Stimulated activated CD4-positive, alpha-beta T cell treated with anti-CD3 and anti-CD28 coated beads, Interleukin-12 subunit alpha, Interleukin-12 subunit beta, amount 100 ng/mL, for 4 hours (primary cell): ENCODE measurements at places on chromosomes 13 and 19.

GRCh38 chr19:42352301-42353259, 27.1 kb downstream of the MEGF8 start:
- DNase-seq, result no peak

- DNase-seq, result no peak
Observed at GRCh38 chr19:12159773-12160414, 3.0 kb upstream of the ZNF136 start.

DNA sequence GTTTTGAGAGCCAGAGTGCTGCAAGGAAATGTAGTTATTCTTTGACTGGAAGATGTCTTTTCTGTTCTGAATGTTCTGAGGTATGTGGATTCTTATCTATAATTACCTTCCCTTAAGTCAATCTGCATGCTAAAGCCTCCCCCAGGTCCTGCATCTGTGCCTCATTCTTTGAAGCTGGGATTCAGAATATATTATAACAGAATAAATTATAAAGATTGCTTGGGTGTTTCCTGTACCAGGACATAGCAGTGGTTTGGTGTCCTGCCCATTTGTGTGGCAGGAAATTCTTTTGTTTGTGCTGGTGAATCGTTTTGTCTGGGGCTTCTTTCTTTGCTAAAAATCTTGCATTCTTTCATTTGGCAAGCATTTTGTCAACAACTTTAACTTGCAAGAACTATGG, 60.2 kb downstream of the ITGBL1 start:
- no peak for DNase-seq

GRCh38 chr13:44425815-44426078, 52.1 kb downstream of the SERP2 start:
- DNase-seq, result no peak

- no peak for DNase-seq
Observed at GRCh38 chr13:95360464-95361097, 59.3 kb upstream of the ABCC4 start.

- DNase-seq, result no peak
Observed at GRCh38 chr13:106523576-106523975, 11.9 kb downstream of the EFNB2 start.

DNA sequence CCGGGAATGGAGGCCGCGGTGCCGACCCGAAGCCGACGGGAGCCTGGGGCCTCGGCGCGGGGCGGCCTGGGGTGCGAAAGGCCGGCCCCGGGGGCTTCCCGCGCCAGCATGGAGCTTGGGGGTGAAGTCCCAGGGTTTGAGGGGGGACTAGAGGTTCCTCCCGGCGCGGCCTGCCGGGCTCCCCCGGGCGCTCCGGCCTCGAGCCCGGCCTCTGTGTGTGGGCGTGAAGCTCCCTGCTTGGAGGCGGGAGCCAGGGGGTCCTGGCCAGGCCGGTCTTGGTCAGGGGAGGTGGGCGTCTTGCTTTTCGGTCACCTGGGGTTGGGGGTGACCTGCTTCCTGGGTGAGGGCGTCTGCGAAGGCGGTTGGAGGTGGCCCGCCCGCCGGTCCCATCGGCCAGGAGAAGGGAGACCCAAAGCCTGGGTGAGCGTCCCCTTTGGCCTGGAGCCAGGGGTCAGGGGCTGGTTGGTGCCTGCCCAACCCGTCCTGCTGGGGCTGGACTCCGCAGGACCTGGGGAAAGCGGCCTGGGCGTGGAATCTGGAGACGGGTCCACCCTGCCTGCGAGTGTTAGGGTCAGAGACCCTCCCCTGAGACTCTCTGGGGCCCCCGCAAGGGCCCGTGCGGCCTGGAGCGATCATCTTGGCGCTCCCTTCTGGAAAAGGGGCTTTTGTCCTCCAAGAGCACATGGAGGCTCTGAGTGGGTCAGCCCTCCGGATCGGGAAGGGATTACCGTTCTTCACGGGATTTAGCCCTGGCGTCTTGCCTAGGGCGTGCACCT, 535 bp downstream of the BSG start:
- peak; percentile 15 for DNase-seq

DNA sequence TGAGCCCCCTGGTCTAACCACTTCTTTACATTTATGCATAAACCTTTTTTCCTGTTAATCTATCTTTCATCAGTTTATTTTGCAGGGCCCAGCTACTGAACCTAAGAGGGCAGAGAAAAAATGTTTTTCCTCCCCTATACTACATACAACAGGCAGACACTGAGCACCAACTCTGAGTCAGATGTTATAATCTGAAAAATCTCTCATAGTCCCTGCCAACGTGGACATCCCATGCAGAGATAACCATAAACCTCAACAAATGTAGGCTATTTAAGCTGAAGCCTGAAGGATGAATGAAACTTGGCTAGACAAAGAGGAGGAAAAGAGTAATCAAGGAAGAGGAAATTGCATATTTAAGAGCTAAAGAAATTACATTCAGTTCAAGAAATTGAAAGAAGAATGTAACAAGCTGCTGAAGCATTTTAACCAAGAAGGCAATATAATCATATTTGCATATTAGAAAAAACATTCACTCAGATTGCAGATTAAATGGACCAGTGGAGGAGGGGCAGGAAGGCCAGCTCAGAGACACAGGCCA, 2.6 kb downstream of the NEK3 start:
- DNase-seq, result no peak

GRCh38 chr13:103952183-103952582, 886.0 kb upstream of the SLC10A2 start:
- no peak for DNase-seq

DNA sequence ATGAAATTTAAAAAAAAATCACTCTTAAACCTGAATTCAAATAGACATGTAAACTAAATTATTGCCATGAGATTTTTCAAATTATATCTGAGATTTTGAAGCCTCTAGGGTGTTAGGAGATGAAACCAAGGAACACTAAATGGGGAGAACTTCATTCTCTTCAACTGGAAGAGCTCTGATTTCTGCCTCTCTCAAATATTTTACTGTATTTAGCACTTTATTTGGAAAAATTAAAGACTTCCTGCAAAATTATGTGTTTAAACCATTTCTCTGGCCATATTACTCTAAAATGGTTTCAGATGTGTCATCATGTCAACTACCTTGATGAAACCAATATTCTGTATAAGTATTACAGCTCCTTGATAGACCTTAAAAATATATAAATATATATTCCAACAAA, 1571.6 kb upstream of the PRR20A start:
- no peak for DNase-seq

DNA sequence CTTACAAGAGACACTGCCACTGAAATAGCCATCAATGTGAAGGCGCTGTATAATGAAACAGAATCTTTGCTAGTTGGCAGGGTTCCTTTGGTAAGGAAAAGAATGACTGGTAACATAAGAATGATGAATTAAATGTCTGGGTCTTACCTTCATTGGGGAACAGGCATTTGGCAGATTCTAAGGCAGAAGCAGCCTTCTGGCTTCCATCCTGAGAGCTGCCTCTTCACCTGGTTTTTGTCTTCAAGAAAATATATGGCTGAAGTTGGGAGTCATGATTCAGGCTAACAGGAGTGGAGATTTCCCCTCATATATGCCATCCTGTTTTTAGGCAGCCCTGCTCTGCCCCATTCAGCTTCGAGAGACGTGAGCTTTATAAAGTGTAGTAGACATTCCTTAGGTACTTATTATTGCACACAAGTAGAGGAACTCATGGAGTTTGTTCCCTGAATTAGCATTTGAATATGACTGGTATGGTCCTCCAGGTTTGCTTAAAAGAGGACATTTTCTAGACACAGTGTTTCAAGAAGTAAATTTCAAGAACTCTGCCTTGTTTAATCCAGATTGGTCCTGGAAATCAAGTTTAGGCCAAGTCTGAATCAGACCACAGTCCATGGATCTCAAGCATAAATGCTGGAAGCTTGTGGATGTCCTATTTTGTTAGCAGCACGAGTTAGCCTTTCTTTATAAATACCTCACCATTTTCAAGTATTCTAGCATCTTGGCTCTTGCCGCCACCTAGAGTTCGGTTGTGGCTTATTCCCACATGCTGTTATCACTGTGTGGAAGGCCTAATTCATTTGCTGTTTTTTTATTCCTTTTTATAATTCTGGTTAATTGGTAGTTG, 56.2 kb upstream of the AKAP11 start:
- DNase-seq, result no peak

- DNase-seq, result no peak
Observed at GRCh38 chr13:29858231-29858630, 7.8 kb upstream of the UBL3 start.

DNA sequence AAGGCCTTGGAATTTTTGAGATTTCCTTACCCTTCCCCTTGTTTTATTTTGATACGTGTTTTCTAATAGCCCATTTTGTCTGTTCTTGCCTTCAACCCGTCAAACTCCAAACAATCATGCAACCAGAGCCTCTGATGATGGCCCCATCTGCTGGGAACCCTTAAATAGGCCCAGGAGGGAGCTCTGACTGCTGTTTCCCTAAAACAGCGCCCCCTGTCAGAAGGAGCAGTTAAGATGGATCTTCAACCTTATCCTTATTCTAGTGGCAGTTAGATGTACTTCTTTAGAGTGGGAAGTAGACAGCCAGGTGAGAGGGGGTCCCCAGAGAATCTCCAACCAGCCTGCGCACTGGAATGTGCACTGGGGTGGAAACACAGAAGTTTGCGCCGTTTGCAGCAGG, 1031.0 kb upstream of the PCDH9 start:
- no peak for DNase-seq

DNA sequence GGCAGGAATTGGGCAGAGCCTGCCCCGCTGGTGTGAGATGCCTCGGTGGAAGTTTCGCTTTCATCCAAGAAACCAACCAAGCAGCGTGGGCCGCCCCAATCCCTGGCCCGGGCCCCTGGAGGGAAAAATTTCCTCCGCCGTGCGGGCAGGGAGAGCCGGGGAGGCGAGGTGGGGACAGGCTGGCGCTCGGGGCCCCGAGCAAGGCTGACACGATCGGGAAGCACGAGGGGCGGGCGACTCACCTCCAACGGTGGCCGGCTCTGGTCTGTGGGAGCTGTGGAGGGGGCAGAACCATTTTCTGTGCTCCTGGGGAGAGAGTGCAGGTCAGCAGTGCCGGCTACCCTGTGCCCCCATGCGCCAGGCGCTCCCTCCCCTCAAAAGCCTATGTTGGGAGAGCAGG, 11.0 kb downstream of the RNF126 start:
- DNase-seq, result no peak

GRCh38 chr13:74444864-74445479, 310.8 kb upstream of the KLF12 start:
- DNase-seq, result no peak

DNA sequence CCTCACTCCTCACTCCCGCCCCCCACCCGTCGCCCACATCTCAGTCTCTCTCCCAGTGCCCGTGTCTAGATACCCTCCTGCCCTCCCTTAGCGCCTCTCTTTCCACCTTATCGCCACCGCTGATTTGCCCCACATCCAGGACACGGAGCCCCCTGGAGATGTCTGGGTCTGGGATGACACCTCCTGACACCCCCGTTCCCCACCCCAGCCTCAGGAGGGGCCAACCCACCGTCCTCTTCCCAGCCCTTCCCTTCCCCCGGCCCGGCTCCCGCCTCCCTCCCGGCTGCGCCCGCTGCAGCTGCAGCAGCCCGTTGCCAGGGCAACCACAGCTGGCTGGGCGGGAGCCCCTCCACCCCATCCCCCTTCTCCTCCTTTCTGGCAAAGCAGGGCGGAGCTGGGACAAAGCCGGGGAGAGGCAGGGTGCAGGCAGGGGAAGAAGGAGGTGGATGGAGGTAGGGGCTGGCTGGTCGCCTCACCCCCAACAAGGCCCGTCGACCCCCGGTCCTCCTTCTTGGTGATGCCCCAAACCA, 13.5 kb downstream of the DPF1 start:
- no peak for DNase-seq

- no peak for DNase-seq
Observed at GRCh38 chr13:31786011-31786410, 46.7 kb downstream of the RXFP2 start.

GRCh38 chr19:4060621-4061177, 6.0 kb downstream of the ZBTB7A start:
- DNase-seq, result no peak

DNA sequence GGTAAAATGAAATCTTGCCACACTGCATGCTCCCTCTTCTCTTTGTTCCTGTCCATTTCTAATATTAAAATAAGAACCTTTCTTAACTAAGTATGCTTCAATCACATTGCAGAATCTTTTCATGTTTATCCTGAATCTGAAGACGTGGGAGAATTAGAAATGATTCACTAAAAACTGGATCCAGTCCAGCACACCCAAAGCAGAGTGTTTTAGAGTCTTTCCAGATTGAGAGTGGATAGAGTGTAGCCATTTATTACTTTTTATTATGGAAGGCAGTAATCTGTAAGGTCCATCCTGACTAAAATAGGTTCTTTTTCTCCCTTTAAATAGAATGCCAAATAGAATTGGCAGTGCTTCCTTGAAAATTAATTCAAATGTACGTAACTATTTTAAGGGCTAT, 453.5 kb downstream of the TDRD3 start:
- no peak for DNase-seq

DNA sequence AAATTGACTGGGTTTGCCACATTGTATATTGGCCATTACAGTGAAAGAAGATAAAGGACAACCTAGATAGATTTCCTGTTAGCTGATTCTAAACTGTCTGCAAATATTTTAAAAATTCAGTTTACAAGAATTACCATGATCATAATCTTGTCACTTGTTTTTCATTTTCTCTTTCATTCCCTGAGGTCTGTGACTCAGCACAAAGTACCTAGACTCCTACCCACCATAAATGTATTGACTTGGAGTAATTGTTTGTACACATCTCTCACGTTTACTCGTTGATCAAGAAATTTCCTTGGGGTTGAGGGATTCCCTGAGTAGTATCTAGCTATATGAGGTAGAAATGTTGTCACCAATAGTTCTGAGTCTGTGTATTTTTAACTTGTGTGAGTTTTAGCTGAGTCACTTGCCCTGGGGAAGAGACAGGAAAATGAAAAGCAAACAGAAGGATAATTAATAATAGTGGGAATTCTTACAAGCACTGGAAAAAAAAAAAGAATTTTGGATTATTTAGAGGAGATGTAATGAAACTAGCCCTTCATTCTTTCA, 299.2 kb upstream of the DACH1 start:
- no peak for DNase-seq

DNA sequence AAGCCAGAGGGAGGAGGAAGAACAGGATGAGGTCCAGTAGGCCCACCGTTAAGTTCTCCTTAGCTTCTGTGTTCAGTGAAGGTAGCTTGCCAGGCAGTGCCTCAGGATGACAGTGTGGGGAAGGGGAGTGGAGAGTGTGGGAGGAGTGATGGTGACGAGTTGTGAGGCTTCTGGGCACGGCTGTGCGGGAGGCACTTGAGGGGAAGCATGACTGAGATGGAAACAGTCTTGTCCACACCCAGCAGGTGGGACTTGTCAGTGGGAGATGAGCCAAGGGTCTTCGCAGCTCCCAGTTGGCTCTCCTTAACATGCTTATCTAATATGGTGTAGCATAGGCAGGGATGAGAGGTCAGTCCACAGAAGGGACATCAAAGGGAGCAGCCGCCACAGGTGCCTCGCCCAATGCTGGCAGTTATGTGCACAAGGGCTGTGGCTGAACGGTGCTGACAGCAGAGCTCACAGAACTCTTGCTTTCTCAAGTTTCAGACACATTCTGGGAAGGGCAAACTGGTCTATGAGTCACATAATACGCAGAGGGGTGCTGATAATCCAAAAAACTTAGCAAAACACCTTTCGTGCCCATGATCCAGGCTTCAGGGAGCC, 47.5 kb downstream of the OXGR1 start:
- no peak for DNase-seq

- no peak for DNase-seq
Observed at GRCh38 chr13:109654341-109655205, 131.8 kb downstream of the IRS2 start.

- no peak for DNase-seq
Observed at GRCh38 chr13:45196622-45197021, 4.2 kb downstream of the KCTD4 start.

- no peak for DNase-seq
Observed at GRCh38 chr19:7000816-7001215, 20.4 kb downstream of the MBD3L2B start.

- no peak for DNase-seq
Observed at GRCh38 chr13:100473087-100473486, 115.5 kb downstream of the GGACT start.
